ENCODE measurements at places on chromosomes 3 and 15.

DNA sequence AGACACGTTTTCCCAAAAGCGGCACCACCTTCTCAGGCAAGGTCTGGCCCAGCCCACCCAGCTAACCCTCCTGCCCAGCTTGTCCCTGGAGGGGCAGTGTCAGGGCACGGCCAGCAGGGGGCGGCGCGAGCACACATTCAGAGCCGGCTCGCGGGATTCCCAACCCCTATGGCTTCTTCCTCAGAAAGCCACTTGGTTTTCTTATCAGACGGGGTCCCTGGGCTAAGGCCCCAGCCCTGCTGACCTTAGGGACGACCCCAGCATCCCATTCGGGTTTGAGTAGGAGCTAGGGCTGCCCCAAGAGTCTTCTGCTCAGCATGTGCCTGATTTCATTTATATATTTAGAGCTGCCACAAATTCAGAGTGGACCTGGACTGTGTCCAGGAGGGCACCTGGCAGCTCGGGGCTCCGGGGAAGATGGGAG lies 14.5 kb downstream of the RLBP1 start:
- ATAC-seq: peak; percentile 69

- no peak for ATAC-seq
Observed at GRCh38 chr3:110821586-110821985, 250.0 kb upstream of the NECTIN3 start.

DNA sequence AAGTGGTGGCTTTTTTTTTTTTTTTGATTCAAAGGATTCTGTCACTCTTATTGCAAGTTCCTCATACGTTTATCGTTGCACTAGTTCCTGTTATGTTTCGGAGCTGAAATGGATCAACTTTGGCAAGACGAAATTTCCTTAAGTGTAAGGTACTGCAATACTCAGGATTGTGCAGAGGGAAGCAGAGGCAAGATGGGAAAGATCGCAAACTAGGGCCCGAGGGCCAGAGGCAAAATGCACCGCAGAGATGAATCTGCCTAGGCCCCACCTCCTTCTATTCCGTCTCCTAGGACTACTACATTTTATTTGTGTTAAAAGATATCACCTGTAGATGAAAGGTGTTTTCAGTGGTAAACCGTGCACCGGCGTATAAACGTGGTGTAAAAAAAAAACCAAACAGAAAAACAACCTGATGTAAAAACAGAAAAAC lies 331 bp downstream of the RNU6-1 start:
- ATAC-seq: peak; percentile 44

DNA sequence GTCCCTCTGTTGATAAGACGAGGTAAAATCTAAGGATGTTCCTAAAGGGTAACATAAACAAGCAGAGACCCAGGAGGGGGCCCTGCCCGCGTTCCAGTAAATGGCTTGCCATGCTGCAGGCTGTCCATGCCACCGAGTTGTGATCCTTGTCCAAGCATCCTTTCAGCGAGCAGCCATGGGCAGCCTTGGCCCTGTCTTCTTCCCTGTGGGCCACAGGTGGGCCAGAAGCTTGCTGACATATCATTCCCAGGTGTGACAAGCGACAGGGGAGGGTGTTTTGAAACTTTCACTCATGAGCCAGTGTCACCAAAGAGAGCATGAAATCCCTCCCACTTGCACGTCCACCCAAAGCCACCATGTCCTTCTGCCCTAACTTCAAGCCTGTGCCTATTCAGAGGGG lies 53.7 kb downstream of the PCSK6 start:
- no peak for ATAC-seq

DNA sequence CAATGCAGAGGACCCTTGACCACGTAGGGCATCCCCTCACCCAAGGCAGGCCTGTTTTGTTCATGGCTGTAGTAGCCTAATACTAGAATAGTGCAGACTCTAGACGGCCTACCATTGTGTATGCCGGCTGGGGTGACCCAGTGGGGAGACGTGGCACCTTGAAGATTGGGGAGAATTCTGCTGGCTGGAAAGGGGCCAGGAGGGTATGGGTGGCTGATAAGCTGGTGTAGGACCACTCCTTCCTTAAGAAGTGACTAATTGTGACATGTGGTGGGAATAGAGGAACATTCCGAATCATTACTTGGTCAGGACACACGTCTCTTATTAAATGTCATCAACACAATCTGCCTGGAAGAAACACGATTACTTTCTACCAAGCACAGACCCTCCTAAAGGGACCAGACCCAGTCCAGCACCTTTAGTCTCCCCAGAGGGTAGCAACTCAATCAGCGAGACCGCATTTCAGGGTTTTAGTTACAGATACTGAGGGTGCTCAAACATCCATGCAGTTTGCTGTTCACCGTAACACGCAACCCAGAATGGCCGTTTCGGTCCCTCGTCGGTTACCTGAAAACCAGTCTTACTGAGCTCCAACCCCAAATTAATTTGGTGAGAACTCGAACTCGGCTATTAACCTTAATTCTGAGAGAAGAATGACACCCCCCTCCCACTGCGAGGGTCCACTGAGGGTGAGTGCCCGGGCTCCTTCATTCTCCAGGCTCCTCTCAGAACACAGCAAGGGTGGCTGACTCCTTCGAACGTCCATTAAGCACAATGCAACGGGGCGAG lies 1.6 kb upstream of the KLF13 start:
- ATAC-seq: no peak

GRCh38 chr15:90425726-90426346 lies 37.8 kb downstream of the IQGAP1 start:
- ATAC-seq: no peak

- ATAC-seq: no peak
Observed at GRCh38 chr3:57505901-57506300, 38.2 kb downstream of the DNAH12 start.

- ATAC-seq: no peak
Observed at GRCh38 chr15:32909431-32909830, 191.6 kb downstream of the GREM1 start.

- no peak for ATAC-seq
Observed at GRCh38 chr3:117084277-117084676, 374.7 kb downstream of the TUSC7 start.

DNA sequence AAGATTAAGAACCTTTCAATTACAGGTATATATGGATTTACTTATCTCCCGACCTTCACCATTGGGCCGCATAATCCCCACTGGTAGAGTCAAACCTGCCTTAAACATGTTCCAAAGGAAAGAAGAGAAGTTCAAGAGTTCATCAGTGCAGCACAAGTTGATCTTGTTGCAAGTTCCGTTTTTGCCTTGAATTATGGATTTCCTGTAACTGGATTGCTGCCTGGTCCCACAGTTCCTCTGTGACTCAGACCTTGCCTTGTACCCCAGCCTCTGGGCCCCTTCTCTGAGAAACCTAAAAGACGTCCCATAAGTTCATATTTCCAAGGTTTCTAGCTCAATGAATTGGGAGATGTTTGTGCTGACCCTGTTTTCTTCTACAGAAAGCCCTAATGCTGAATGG lies 112.5 kb upstream of the THBS1 start:
- no peak for ATAC-seq

DNA sequence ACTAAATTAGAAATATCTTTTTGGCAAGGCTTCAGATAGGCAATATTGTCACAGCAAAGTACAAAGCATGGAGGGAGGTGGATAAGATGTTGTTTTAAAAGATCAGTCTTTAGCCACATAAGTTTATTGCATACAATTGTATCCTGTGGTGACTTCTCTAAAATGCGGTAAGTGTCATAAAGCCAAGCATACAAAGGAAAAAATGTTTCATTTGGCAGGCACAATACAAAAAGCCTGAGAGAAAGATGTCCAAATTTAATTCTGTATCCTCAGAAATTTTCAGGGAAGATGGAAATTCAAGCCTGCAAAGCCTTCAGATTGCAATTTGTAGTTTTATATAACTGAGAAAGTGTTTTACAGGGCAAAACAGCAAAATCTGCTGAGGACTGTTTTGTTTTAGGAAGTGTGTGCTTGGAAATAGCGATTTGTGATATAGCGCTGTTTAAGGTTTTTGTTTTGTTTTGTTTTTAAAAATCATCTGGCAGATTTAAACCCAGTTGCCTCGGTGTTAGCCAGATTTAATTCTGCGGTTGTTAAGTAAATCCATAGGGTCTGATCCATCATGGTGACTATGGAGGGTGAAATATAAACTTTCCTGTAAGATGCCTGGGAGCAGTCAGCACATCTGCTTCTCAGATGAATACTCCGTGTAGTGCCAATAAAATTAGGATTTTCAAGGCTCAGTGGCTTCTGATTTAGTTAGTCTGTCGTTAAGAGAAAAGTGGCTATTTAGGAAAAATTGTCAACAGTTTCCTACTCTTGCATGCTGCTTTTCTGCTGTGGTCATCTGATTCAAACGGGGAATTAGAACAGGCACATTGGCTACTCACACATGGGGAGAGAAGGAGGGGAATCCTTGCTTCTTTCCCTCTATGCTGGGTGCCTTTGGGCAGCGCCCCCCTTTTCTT lies 8.0 kb downstream of the KAT2B start:
- ATAC-seq: no peak

- ATAC-seq: no peak
Observed at GRCh38 chr15:69145694-69146492, 14.5 kb upstream of the GLCE start.

DNA sequence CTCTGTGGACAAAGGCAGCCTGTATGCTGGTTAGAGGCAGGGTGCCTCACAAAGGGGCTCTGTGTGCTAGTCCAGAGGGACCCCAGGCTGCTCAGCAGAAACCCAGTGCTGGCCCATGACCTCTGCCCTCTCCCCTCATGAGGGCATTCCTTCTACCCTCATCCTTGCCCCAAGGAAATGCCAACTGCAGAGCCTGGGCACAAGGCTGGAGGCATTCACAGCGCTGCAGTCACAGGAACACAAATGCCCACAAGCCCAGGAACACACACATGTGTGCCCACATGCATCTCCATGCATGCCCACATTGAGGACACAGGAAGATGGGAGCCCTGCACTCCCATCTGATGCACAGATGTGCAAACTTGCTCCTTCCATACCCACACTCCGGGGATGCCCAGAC lies 3.8 kb downstream of the INKA1 start:
- no peak for ATAC-seq

DNA sequence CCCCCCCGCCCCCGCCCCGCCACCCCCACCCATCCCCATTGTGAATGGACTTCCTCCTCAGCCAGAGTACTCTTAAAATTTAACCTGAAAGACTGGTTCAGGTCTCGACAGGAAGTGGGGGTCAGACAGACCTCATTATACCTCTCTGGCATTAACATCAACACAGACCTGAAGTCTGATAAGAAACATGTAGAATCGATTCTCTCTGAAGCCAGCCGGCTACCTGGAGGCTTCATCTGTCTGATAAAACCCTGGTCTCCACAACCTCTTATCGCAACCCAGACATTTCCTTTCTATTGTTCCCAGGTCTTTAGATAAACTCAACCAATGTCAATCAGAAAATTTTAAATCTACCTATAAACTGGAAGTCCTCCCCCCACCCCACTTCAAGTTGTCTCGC lies 42.6 kb downstream of the SLCO2A1 start:
- no peak for ATAC-seq

GRCh38 chr3:124032311-124032880 lies 40.5 kb upstream of the ROPN1 start:
- ATAC-seq: no peak

DNA sequence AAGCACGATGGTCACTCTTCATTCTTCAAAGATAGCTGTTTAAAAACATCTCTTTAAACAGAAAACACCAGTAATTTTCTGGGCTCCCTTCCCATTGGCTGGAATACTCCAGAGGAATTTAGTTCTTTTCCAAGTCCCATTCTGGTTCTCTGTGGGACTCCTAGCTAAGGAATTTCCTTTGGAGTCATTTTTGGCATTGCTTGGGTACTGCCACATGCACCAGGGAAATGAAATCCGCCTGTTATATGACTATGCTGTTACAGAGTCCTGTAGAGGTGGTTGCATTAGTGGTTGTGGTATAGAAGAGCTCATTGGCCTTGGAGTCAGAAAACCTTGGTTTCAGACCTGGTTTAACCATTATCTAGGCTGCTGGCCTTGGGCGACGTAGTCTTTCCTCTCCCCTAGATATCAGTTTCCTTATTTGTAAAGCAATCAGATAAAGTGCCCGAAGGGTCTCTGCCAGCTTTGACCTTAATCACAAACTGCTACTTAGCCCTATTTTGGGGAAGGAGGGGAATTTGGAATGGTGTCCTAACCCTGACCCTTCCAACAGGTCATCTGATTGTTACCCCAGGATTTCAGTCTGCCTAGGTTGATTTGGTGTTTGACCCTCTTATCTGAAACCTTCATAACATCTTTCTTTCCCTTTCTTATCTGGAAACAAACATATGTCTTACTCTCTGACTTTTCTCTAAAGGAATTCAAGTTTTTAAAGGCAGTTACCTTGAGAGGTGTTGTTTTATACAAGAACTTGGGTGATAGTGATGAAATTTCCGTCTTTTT lies 13.4 kb downstream of the RTP1 start:
- no peak for ATAC-seq

DNA sequence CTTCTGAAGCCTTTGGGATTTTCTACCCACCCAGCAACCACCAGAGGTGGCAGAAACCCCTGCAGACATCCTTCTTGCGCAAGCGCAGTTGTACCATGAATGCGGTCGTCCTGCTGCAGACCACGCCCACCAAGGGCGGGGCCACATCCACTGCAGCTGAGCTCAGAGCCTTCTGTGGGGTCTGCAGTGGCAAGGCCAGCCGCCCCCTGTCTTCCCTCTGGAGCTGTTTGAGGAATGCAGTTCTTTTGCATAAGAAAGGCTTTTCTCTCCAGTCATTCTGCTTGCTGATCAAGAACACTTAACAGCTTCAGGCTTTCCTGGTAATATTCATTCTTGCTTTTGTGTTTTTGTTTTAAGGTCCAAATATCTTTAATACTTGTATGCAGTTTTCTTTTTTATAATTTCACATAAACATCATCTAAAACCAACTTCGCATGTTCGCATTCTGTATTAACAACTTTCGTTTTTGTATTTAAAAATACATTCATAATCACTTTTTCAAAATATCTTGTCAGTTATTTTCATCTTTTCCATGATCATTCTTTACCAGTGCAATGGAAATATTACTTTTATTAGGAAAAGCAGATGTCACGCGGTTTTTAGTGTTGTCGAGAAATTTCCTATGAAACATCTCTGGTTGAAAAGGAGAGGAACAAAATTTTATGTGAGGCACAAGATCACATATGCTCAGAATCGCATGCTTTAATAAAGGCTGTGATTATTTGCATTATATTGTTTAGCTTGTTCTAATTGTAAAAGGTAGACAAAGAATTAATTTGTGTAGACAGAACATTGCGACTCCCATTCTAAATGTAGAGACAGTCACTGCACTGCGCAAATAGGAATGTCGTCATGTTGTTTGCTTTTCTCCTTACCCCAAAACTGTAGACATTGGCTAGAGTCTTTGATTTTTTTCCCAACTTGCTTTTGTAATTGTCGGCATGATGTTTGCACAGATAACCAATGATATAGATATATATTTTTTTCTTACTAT lies 98.1 kb upstream of the SNRPN start:
- no peak for ATAC-seq

- ATAC-seq: no peak
Observed at GRCh38 chr3:116127464-116127863, 317.8 kb downstream of the LSAMP start.

Measured in activated CD4-positive, CD25-positive, alpha-beta regulatory T cell treated with anti-CD3 and anti-CD28 coated beads, Interleukin-2, amount 50 U/mL, for 24 hours (primary cell).